ENCODE measurements at places on chromosomes 7 and 10.

GRCh38 chr10:46287846-46288477 lies 1.2 kb downstream of the ANTXRL start:
- peak; percentile 20 for DNase-seq

DNA sequence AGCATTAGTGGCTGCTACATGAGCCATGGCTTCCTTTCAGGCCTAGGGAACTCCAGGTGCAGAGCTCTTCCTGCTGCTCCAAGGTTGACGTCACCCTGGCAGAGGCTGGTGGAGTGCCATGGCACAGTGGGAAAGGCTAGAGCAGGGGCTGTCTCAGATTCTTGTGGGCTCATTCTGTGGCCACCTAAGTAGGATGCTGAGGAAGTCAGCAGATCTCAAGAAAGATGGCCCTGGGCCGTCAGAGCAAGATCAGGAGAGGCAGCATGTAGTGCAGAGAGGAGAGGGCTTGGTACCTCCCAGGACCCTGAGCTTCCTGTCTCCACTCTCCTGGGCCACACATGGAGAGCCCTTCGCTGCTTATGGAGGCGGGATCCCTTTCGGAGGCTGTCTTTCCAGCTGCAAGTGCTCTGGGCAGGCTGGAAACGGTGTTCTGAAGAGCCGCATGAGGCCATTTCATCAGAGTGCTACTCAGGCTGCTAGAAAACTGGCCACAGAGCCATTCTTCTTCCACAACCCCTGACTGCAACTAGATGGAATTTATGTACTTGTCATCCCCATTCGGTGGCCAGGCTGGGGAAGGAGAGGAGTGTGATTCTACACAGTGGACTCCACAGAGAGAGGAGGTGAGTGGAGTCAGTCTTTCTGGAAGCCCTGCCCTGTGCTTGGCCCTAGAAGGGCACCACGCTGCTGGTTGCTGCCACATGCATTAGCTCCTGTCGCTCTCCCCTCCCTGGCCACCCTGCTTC lies 304.2 kb downstream of the RPS24 start:
- peak; percentile 22 for DNase-seq

- DNase-seq: no peak
These were observed 341.7 kb downstream of the REEP3 start for GRCh38 chr10:63862860-63863259.

- DNase-seq: no peak
These were observed 23.9 kb downstream of the KIN start for GRCh38 chr10:7763929-7764328.

- no peak for DNase-seq
These were observed 22.5 kb upstream of the TNRC18 start for GRCh38 chr7:5445981-5446594.

- no peak for DNase-seq
These were observed 12.7 kb downstream of the PARP12 start for GRCh38 chr7:140050100-140050499.

GRCh38 chr7:79988653-79989052 lies 146.0 kb upstream of the GNAI1 start:
- no peak for DNase-seq

DNA sequence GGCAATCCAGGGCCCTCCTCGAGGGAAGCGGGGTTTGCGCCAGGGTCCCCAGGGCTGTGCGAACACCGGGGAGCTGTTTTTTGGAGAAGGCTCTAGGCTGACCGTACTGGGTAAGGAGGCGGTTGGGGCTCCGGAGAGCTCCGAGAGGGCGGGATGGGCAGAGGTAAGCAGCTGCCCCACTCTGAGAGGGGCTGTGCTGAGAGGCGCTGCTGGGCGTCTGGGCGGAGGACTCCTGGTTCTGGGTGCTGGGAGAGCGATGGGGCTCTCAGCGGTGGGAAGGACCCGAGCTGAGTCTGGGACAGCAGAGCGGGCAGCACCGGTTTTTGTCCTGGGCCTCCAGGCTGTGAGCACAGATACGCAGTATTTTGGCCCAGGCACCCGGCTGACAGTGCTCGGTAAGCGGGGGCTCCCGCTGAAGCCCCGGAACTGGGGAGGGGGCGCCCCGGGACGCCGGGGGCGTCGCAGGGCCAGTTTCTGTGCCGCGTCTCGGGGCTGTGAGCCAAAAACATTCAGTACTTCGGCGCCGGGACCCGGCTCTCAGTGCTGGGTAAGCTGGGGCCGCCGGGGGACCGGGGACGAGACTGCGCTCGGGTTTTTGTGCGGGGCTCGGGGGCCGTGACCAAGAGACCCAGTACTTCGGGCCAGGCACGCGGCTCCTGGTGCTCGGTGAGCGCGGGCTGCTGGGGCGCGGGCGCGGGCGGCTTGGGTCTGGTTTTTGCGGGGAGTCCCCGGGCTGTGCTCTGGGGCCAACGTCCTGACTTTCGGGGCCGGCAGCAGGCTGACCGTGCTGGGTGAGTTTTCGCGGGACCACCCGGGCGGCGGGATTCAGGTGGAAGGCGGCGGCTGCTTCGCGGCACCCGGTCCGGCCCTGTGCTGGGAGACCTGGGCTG lies 26.0 kb downstream of the PRSS2 start:
- no peak for DNase-seq

DNA sequence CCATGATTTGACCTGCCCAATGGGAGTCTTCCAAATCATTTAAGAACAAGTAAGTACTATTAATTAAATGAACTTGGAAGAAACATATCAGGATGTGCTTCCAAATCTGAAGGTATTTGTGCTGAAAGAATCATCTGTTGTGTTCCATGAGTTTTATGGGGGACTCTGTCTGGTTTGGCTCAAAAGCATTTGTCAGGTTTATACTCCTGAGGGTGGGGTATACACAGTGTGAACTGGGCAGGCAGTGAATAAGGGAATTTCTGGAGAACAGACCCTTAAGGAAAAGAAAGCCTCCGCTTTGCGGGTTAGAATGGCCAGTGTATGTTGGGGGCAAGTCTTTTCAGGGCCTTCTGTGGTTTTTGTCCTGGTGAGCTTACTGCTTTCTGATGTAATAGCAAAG lies 29.9 kb downstream of the TCF7L2 start:
- no peak for DNase-seq

DNA sequence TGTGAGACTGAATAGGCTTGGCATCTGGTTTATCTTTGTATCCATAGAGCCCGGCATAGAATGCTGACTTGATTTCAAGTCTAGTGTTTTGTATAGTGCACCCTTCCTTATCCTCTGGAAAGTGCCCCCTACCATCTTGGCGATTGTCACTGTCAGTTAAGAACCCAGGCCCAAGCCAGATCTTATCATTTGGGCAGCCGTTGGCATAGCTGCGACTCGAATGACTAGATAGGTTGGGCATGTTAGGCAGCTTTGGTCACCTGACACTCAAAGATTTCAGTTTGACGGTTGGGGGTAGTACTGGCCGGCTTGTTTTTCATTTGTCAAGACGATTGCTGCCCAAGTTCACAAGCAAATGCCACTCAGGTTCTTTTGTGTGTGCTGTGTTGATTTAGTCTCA lies 6.6 kb downstream of the NIPSNAP2 start:
- DNase-seq: no peak

DNA sequence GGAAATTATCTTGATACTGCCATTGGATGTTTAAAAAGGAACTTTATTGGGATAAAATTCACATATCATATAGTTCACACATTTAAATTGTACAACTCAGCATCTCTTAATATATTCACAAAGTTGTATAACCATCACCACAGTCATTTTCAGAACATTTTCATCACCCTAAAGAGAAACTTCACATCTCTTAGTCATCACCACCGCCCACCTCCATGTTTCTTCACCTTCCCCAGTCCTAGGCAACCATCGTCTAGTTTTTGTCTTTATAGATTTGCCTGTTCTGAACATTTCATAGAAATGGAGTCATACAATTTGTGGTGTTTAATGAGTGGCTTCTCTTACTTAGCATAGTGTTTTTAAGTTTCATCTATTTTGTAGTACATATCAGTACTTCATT lies 96.6 kb downstream of the ANKRD30A start:
- DNase-seq: no peak

DNA sequence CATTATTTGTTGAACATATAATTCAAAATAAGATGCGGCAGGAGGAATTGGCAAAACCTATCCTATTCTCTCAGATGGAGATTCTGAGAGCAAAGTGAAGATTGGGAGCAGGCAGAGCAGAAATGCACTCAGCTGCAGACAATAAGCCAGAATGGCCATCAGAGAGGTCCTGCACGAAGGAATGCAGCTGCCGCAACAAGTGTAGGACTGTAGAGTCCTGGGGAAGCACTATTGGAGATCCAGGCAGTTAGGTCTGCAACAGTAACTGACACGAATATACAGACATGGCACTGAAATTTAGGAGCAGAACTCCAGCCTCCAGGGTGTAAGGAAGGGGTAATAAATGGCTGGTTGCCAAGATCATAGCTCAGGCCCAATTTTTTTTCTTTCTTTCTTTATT lies 10.4 kb upstream of the COL1A2 start:
- DNase-seq: no peak

DNA sequence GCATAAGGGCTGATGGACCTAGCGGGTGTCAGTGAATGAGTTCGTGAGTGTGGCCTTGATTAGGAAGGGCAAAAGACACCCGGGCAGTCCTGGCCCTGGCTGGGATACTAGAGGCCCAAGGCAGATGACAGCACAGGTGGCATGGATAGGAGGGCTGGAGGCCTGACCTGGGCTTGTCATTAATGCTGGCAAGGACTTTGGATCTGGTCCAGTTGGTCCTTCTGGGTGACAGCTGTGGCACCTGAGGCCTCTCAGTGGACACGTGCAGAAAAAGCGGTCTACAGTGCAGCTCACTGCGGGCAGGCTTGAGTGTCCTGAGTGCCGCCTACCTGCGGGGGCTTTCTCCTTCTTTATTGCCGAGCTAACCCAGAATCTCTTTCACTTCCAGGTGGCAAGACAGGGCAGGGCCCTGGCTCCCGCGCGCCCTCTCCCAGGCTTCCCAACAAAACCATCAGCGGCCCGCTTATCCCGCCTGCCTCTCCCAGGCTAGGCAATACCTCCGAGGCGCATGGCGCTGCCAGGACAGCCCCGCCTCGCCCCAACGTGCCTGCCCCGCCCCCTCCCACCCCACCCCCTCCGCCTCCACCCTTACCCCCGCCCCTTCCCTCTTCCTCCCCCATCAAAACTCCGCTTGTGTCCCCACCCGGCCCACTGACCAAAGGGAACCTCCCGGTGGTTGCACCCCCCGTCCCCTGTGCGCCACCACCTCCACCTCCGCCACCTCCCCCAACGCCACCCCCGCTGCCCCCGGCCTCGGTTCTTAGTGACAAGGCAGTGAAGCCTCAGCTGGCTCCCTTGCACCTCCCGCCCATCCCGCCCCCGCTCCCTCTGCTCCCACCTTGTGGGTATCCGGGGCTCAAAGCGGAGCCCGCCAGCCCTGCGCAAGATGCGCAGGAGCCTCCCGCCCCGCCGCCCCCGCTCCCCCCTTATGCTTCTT lies 77.4 kb downstream of the WIPF3 start:
- DNase-seq: no peak

- DNase-seq: no peak
These were observed 48.4 kb upstream of the BET1 start for GRCh38 chr7:94052398-94053180.

- DNase-seq: no peak
These were observed 30.0 kb downstream of the ADGRA1 start for GRCh38 chr10:133117688-133118071.

DNA sequence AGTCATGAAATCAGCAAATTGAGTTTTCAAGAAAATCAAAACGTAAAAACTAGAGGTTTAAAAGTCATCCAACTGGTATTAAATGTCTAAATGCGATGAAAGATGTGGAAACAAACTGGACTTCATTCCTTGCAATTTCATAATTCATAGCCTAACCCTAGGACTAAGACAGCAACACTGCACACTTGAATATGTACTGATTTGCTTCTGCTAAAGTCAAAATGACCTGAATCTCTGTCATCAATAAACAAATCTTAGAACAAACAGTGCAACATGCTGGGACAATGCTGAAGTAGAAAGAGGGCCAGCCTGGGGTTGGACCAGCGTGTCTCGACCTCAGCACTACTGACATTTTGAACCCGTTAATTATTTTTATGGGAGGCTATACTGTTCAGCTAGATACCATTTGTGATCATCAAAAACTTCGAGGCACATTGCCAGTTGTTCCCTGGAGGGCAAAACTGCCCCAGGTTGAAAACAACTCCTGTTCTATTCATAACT lies 47.1 kb downstream of the MYOF start:
- DNase-seq: no peak

GRCh38 chr7:155198901-155199845 lies 98.5 kb upstream of the INSIG1 start:
- no peak for DNase-seq

DNA sequence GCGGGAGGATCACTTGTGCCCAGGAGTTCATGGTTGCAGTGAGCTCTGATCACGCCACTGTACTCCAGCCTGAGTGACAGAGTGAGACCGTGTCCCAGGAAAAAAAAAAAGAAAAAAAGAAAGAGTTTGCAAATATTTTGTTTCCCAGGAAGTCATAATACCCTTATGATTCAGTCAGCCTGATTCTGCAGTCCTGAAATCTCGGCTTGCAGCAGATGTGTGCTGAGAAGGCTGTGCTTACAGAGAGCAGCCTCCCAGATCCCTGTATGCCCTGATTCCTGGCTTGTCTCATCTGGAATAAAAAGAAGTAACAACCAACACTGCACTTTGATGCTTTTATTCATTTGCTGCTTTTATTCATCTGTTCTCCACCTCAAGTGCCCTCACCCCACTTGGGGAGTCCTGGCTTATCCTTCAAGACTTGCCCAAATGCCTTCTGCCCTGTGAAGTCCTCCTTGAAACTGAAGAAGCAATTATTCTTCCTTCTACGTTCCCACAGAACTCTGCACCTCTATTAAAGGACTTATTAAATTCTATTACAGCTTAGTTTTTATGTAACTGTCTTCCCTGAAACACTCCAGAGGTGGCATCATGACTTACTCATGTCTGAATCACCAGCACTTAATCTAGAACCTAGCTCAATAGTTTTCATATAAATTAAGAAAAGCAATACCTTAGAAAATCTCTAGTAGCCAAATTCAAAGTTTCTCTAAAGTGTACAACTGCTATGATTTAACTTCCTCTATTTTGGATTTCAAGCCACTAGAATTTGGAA lies 27.7 kb upstream of the BPGM start:
- DNase-seq: no peak

Measured in activated CD8-positive, alpha-beta memory T cell treated with anti-CD3 and anti-CD28 coated beads, Interleukin-2, amount 50 U/mL, for 48 hours (primary cell).